ENCODE measurements at places on chromosomes 5 and 9.

DNA sequence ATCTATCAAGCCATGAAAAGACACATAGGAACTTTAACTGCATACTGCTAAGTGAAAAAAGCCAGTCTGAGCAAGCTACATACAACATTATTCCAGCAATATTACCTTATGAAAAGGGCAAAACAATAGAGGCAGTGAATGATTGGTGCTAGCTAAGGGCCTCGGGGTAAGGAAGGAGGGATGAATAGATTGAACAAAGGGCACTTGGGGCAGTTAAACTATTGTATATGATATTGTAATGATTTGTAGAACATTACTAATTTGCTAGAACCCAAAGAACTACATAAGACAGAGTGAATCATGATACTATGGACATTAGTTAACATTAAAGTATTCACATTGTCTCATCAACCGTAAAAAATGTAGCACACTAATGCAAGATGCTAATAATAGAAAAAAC lies 218.3 kb downstream of the FBXO4 start:
- DNase-seq = no peak

- DNase-seq = no peak
Observed at GRCh38 chr5:178454821-178455479, 135.2 kb downstream of the COL23A1 start.

DNA sequence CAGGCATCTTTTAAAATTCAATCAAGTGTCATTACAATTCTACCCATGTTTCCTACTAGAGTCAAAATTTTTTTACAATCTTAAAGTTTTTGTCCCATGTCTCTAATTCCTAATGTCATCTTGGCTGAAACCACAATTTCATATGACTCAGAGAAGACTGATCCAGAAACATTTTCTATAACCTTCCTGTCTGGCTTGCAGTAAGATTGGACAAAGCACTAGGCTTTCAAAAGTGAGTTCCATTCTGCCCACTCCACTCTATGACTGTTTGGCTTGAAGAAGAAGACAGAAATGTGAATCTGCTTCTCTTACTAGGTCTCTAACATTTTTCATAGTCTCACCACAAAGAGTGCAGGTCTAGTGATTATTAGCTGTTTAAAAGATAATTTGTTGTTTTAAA lies 88.8 kb downstream of the NR3C1 start:
- DNase-seq = no peak

DNA sequence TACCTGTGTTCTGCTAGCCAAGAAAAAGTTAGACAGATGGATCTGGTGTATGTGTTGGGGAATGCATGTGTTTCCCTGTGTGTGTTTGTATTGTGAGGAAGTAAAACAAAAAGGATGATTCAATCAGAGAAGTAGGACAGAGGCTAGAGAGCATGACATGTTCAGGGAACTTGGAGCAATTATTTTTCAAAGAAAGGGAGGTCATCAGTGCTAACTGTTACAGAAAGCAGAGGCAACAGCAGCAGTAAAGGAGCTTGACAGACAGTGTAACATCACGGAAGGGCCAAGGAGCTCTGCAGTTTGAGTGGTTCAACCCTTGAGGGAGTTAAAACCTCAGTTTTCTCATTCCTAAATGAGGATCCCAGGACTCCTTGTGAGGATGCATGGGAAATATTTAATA lies 13.2 kb downstream of the SPINK1 start:
- no peak for DNase-seq

GRCh38 chr9:79390077-79390698 lies 181.6 kb upstream of the TLE4 start:
- DNase-seq = no peak

- DNase-seq = no peak
Observed at GRCh38 chr5:174535669-174536068, 188.7 kb upstream of the MSX2 start.

DNA sequence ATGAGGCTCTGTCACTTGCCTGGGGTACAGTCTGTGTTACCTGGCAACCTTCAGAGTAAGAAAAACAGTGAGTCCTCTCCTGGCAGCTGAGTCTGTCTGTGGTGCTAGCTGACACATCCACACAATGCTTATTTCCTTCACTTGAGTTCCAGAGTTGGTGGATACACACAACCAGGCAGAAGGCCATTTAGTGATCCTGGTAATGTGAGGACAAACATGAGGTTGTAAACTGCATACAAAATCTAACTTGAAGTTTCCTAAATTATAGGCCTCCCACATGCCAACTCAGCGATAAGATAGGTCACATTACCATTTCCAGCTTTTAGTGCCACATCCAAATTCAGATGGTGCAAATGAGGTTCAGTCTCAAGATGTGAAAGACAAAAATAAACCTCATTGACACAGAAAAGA lies 125.5 kb downstream of the DCP2 start:
- no peak for DNase-seq

- no peak for DNase-seq
Observed at GRCh38 chr9:90839183-90839728, 37.6 kb downstream of the SYK start.

- no peak for DNase-seq
Observed at GRCh38 chr5:92553326-92553725, 1027.7 kb downstream of the NR2F1-AS1 start.

DNA sequence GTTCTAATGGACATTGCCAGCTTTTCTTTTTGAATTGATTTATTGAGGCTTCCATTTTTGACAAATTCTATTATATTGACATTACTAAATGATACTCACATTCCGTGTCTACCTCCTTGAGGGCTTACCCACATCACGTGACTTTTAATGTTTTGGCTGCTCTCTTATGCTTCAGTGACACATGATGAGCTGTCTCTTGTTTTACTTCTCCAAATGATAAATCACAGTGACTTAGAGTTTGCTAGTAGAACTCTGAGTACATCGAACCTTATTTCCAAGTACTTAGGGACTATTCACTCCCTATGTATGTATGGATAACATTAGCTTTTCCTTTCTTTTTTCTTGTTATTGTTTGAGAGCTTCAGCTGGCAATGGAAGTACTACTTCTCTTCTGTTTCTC lies 169.8 kb upstream of the KCNN2 start:
- DNase-seq = no peak

GRCh38 chr5:139077899-139078298 lies 120.3 kb downstream of the SIL1 start:
- DNase-seq = no peak

DNA sequence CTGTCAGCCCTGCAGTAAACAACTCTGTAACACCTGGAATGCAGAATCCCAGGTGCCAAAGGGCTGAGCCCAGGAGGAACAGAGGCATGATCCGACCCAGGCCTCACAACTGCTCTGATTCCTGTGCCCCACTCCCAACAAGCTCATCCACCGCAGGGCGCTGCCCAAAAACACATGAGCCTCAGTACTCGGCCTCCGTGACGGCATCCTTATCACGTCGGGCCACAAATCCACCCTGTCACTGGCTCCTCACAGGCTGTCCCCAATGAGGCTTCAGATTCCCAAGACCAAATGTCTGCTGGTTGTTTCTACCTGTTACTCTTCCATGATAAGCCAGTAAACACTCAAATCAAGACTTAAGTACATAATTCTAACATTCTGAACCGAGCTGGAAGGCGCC lies 15.2 kb downstream of the QSOX2 start:
- DNase-seq = no peak

DNA sequence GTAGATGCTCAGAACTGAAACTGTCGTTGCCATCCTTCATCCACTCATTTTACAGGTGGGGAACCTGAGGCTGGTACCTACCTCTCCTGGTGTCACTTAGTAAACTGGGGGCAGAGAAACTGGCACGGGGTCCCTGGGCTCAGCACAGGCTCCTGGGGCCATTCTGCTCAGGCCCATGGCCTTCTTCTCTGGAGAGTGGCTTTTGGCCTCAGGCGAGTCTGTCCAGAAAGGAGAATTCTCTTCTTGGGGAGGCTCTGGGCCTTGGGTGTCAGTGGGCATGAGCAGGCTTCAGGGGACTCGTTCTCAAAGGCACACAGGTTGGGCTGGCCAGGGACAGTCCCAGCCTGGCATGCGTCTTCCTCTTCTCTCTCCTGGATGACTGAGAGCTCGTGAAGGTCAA lies 24.6 kb downstream of the COL5A1 start:
- no peak for DNase-seq

- no peak for DNase-seq
Observed at GRCh38 chr5:171738501-171738900, 47.1 kb upstream of the SMIM23 start.

DNA sequence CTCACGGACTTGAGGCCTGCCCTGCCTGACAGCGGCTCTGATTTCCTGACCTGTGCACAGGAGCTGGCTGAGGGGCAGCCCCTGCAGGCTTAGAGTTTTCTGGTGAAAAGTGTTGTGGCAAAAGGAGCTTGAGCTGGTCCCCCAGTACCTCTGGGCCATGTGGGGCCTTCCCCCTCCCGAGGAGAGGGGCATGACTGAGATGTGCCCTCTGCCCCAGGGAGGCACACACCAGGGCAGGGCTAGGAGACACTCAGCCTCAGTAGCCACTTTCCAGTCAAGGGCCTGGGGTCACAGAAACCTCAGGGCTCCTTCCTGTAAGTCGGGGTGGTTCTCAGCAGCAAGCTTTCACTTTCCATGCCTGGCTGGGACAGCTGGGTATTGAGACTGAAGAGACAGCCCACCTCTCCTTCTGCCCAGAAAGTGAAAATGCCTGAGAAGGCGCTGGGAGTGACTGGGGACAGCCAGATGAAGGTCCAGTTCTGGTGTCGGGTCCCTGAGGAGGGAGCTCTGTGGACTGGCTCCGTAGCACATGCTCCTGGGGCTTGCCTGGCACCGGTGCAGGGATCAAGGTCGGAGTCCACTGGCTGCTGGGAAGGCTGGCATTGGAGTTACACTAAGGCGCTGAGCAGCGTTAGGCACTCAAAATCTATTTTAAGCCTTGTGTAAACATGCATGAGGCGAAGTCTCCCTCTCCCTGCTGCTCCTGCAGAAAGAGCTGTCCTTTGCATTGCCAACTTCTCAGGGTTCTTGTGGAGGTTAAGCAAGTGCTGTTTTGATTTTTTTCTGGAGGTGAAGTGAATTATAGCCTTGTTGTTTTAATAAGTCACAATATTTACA lies 394.9 kb downstream of the GADD45G start:
- DNase-seq = no peak

GRCh38 chr5:175724314-175725275 lies 66.7 kb downstream of the HRH2 start:
- DNase-seq = no peak

DNA sequence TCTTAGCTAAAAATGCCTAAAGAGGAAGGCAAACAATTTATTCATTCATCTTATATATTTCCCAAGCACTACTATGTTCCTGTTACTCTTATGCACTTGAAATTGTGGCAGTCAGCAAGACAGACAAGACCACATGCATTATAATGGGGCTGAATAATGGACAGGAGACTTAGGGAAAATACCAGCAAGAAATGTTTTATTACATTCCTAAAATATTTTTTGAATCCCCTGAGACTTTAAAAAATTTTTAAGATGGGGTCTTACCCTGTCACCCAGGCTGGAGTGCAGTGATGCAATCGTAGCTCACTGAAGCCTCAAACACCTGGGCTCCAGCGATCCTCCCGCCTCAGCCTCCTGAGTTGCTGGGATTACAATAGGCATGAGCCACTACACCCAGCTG lies 13.2 kb downstream of the ZCCHC9 start:
- no peak for DNase-seq

GRCh38 chr5:2164586-2164985 lies 281.9 kb upstream of the IRX4 start:
- no peak for DNase-seq

- no peak for DNase-seq
Observed at GRCh38 chr5:39063037-39063436, 11.2 kb downstream of the RICTOR start.

DNA sequence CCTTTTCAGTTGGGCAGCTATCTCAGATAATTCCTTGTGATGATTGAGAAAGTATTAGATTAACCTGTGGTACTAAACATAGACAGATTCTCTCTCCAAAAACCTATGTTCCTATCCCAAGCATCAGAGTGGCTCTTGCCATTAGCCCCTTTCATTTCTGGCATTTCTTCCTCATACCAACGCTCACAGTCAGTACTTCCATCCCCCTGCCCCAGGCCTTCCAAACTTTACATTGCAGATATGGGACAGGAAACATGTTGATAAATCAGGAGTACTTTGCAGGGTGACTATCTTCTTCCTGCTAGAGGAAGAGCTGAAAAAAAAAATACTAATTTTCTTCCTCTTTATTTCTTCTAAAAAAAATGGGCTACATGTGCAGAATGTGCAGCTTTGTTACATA lies 442.6 kb upstream of the RGMB start:
- no peak for DNase-seq

Data from activated CD8-positive, alpha-beta memory T cell treated with anti-CD3 and anti-CD28 coated beads for 1 hour (primary cell).